ENCODE measurements at places on chromosomes 2 and 18.

- DNase-seq: no peak
Measured at GRCh38 chr2:55118643-55119083, 68.4 kb upstream of the RTN4 start.

- DNase-seq: no peak
Measured at GRCh38 chr2:128597121-128597762, 278.6 kb upstream of the HS6ST1 start.

DNA sequence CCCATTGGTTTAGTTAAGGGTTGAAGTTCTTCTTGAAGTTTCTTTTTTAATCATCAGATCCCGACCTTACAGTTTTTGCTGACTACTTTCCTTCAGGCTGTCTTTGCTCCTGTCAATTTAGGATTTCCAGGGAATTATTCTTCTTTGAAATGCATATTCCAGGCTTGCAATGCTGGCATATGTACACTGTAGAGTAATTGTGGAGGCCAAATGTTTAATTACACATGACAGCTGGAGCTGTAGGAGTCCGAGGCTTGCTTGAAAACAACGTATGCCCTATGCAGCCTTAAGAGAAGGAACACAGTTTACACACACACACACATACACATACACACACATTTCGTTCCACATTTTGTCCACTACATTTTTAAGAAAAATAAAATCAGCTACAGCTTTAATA, 602.3 kb downstream of the TMEM182 start:
- no peak for DNase-seq

DNA sequence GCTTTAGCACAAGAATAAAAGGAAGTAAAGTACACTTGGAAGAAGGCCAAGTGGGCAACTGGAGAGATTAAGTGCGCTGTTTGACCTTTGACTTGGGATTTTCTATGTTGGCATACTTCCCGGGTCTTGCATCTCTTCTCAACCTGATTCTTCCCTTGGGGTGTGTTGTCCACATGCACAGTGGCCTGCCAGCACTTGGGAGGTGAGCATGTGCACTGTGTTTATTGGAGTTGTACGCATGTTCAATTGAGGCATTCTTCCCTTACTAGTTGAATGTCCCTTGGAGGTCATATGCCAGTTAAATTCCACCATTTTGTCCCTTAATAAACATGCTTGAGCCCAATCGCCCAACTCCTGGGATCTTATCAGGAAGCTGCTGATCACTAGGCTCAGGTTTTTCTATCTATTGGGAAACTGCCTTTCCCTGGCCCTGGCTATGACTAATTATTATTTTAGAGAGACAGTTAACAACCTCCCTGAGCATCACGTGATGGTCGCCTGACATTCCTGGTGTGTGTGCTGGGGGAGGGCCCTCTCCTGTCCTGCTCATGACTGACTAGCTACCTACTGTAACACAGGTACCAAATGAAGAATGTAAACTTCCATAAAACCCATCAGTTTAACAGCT, 62.5 kb upstream of the RAPGEF4 start:
- DNase-seq: no peak
